Hepatic stellate cell (primary cell): ENCODE measurements at places on chromosomes 1 and 21.
A peak's percentile ranks its signal among the peaks of the same experiment; 100 is the strongest.

DNA sequence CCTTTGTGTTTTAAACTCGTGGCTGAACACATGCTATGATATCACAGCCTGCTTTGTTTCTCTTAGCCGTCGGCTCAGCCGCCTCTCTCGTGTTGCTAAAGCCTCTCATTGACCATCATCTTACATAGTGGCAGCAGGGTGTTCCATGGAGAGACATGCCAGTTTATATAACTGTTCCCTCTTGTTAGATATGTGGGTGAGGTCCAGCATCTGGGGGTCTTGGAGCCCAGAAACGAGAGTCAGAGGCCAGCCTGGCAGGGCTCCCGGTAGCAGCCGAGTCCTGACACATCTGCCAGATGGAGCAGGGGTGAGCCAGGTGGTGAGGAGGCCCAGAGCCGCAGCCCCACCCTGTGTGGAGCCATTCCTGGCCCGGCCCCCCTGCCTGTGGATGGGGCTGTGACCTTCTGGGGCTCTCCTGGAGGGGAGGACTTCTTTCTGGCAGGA is 11.9 kb downstream of the PODN start:
- DNase-seq = no peak

DNA sequence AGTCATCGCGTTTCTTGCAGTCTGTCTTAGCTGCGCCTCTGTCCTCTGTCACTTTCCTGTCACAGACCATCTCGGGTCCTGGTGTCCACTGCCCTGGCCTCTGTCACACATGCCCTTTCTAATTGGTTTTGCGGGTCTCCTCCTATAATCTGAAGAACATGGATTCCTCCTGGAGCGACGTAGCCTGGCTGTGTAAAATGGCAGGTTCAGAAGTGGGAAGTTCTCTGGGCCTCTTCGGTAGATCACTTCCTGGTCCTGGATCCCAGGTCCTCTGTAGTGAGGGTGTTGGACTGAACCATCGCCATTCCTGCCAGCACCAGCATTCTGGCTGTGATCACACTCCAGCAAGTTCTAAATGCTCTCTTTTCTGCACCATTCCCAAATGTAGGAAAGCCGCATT is 857 bp downstream of the FAM3B start:
- DNase-seq = no peak

- no peak for DNase-seq
Observed at GRCh38 chr1:155071701-155072100, 6.9 kb upstream of the EFNA3 start.

DNA sequence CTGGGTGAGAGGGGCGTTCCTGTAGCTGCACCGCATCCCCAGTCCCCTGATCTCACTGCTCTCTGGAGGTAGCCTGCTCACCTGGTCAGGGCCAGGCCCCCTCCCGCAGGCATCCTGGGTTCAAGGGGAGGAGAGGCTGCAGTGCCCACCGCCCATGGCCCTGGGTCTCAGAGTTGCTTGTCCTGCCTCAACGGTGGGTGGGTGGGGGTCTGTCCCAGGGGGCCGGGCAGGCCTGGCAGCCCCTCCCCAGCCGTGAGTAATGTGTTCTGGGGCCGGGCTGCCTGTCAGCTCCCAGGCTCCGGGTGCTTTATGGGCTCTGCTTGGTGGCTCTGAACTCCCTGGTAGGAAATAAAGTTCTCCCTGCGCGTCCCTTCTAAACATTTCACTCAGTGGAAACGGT is 126.9 kb downstream of the CASZ1 start:
- DNase-seq = no peak

DNA sequence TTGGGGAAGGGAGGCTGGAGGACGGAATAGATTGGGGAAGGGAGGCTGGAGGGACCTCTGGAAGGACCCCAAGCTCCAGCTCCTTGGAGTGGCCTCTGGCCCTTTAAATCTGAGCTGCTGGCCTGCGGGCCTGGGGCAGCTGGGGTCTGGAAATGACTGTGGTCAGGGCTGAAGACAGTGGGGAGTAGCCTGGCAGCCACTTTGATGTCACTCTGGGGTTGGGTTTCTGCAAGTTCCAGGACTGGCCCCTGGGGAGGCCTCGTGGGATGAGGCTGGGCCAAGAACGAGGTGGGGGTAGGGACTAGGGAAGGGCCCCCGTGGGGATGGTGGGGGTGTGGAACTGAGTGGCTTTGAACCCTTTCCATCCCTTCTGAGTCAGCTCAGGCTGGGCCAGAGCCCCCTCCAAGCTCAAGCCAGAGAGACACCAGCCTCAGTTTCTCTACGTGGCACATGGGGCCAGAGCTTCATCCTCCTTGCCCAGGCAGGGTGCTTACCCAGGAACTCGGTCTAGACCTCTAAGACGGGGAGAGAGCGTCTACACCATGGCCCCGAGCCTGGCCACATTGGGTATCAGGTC is 59.7 kb downstream of the ALPL start:
- DNase-seq = no peak

DNA sequence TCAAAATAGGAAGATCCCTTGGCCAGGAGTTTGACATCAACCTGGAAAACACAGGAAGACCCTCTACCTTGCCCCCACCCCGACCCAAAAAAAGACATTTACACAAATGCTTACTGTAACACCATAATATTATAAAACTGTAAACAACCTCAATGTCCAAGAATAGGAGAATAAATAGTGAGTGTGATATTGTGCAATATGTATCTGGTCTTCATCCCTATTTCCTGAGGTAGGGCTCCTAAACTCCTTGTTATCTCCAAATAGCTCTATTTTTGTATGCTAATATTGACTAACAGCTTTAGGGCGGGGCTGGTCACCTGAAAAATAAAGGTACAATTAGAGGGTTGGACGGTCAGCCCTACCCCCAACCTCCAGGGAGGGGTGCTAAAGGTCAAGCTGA is 23.5 kb downstream of the RSBN1 start:
- DNase-seq = no peak

DNA sequence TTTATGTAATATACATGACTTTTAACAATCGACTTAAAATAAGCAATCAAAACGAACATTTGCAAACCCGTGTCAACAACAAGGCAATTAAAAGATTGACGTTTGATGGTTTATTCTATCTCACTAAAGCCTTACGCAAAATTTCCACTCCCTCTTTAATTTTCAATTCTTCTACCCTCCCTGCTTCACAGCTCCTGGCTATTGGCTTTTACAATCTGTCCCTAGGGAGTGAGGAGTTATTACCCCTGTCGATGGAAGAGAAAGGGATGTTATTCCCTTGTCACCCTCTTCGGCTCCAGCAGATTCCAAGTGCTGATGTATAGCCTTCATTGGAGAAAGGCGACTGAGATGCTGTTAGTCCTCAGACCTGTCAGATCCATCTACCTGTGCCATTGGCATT is 161.3 kb downstream of the ZNF281 start:
- no peak for DNase-seq

DNA sequence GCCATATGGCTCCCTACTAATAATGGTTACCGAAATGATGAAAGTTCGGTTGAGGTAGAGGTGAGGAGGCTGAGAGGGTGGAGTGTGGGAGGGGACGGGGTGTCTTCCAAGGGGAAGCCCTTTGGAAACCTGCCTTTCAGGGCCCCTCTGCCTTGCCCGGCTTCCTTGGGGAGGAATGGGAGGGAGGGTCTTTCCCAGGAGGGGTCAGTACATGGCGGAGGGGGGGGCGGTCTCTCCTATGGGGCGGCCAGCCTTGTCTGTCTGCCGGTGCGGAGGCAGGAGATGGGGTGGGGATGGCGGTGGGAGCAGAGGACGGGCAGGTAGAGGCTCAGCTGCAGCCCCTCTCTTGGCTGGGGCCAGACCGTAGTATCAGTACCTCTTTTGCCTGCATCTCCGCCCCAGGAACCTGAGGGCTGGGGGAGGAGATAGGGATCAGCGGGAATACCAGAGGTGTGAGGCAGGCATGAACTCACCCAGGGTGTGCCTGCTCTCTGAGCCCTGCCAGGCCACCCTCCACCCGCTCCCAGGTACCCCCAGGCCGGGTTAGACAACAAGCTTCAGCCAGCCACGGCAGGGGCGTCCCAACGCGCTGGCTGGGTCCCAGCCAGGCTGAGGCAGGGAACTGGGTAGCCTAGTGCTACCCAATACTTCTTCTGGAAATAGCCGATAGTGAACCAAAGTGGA is 79.4 kb upstream of the POU3F1 start:
- no peak for DNase-seq

- DNase-seq = no peak
Observed at GRCh38 chr1:29460041-29460610, 223.8 kb downstream of the PTPRU start.

DNA sequence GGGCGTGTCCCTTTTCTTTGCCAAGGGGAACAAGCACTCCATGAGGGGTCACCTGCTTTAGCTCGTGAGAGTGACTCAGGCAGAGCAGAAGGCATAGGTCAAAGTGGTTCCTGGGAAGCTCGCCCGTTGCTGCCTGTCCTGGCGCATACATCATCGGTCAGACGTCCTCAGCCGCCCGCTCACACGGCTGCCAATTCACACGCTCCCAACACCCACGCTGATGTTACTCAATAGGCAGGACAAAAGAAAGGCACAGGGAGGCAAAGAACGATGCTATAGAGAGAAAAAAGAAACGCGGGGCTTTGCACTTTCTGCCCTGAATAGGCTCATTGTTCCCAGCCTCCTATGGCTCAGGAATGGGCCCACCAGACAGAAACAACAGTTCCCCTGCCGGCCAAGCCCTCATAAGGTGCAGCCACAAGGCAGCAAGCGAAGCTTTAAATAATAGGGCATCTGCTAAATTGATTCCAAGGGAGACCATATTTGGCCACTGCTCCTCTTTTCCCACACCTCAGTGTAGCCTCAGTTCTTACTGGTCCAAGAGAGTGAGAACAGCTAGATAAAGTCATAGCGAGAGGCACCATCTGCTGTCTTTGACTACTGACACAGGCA is 38.7 kb downstream of the VTCN1 start:
- DNase-seq = no peak

- DNase-seq = no peak
Observed at GRCh38 chr1:228273720-228274451, 66.0 kb downstream of the OBSCN start.

GRCh38 chr1:9651565-9652378 is at the start of gene PIK3CD:
PIK3CD (plus strand) TSS chr1:9651731; CDS start chr1:9710456, 58,725 bp downstream.
- no peak for DNase-seq

GRCh38 chr1:150511551-150511950 is 3.6 kb downstream of the ECM1 start:
- no peak for DNase-seq

- DNase-seq = no peak
Observed at GRCh38 chr1:46517932-46518498, 28.4 kb downstream of the DMBX1 start.

GRCh38 chr1:204477036-204477740 is 17.4 kb downstream of the PIK3C2B start:
- DNase-seq = peak; percentile 55

DNA sequence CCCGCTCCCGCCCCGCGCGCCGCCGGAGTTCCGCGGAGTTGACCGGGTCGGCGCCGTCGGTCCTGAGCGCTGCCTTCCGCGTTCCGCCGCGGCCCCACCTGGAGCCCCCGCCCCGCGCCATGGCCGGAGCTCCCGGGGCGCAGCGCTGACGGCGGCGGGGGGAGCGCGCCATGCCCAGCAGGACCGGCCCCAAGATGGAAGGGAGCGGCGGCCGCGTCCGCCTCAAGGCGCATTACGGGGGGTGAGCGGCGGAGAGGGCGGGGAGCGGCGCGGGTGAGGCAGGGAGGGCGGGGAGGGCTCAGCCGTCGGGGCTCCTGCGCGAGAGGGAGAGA is 216 bp downstream of the PRKCZ start:
- no peak for DNase-seq

DNA sequence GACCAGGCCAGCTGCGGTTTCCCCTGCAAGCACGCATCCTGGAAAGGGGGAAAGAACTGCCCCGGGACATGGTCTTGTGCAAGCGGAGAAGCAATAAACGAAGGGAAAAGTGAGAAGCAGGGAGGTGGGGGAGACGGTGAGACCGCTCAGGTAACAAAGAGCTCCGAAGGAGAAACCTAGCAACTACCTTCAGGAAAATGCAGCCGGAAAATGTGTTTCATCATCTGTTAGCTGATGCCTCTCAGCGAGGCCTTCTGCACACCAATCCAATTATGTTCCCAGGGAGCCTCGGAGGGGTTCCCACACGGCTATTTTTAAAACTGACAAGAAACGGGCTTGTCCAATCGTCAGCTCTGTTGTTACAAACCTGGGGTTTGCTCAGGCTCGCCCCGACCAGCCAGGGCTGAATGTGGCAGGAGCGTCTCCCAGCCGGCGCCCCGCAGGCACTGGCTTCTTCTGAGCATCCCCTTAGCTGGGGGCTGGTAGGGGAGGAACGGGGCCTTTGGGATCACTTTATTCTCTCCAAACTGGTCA is 3.4 kb downstream of the RIPK4 start:
- no peak for DNase-seq

- DNase-seq = no peak
Observed at GRCh38 chr1:31568895-31569595, 7.3 kb upstream of the TINAGL1 start.

- DNase-seq = no peak
Observed at GRCh38 chr1:147850737-147851136, 51.9 kb upstream of the GJA8 start.

DNA sequence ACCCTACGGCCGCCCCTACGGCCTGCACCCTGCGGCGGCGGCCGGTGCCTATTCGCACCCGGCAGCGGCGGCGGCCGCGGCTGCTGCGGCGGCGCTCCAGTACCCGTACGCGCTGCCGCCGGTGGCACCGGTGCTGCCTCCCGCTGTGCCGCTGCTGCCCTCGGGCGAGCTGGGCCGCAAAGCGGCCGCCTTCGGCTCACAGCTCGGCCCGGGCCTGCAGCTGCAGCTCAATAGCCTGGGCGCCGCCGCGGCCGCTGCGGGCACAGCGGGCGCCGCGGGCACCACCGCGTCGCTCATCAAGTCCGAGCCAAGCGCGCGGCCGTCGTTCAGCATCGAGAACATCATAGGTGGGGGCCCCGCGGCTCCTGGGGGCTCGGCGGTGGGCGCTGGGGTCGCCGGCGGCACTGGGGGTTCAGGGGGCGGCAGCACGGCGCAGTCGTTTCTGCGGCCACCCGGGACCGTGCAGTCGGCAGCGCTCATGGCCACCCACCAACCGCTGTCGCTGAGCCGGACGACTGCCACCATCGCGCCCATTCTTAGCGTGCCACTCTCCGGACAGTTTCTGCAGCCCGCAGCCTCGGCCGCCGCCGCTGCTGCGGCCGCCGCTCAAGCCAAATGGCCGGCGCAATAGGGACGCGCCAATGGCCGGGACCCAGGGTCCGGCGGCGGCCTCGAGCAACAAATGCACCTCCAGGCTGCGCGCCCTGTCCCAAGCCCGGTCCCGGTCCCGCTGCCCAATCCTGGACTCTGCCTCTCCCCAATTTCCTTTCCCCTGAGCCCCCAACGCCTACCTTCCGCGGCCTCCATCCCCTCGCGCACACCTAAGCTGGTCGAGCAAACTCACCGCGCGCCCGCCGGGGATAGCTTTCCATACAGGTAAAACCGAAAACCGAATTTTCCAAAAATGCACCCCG is 1.8 kb downstream of the FOXD3 start:
- no peak for DNase-seq

GRCh38 chr21:42056468-42056867 is 14.6 kb upstream of the UMODL1 start:
- DNase-seq = peak; percentile 44

DNA sequence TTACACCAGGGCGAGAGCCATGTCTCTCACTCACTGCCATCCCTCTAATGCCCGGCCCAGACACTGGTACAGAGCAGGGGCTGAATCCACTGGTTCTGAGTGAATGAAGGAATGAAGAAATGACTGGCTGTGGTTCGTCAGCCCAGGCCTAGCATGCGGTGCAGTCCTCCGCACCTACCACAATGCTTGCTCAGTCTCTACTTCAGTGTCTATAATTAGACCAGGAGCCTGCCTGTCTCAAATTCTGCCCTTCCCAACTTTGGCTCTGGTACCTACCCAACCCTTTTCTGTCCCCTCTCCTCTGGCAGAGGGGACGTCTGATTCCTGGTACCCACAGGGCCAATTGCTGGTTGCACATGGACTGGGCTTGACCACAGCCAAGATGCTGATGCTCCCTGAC is 118.2 kb upstream of the GRIK3 start:
- no peak for DNase-seq
